ENCODE measurements at places on chromosomes 7 and 10. TPM values are rescaled to one million over a fixed set of nuclear protein-coding genes. Genes with fewer than 3 reads are reported as not detected.

GRCh38 chr10:73887294-73888039 is 13.1 kb upstream of the CAMK2G start:
- DNase-seq: peak; percentile 83

MNX1 gene
- not detected for total RNA-seq

ASAH2 gene
- total RNA-seq: 0.18 TPM

WDR86 gene
- total RNA-seq: not detected

DNA sequence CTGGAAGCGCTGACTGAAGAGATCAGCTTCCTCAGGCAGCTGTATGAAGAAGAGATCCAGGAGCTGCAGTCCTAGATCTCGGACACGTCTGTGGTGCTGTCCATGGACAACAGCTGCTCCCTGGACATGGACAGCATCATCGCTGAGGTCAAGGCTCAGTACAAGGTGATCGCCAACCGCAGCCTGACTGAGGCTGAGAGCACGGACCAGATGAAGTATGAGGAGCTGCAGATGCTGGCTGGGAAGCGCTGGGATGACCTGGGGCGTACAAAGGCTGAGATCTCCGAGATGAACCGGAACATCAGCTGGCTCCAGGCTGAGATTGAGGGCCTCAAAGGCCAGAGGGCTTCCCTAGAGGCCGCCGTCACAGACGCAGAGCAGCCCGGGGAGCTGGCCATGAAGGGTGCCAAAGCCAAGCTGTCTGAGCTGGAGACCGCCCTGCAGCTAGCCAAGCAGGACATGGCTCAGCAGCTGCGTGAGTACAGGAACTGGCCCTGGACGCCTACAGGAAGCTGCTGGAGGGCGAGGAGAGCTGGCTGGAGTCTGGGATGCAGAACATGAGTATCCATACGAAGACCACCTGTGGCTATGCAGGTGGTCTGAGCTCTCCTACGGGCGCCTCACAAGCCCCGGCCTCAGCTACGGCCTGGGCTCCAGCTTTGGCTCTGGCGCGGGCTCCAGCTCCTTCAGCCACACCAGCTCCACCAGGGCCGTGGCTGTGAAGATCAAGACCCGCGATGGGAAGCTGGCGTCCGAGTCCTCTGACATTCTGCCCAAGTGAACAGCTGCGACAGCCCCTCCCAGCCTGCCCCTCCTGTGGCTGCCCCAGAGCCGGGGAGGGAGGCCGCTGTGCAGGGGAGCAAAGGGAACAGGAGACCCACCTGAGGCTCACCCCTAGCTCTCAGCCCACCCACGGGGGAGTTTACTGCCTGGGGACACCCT is 24.9 kb upstream of the AMPH start:
- DNase-seq: peak; percentile 86
